ENCODE measurements at places on chromosomes 13 and 19.
A peak's percentile ranks its signal among the peaks of the same experiment; 100 is the strongest.

GRCh38 chr19:50706387-50706786, 13.2 kb downstream of the SHANK1 start:
- DNase-seq: no peak

GRCh38 chr13:90868321-90868920, 479.1 kb upstream of the MIR17HG start:
- peak; percentile 15 for DNase-seq

DNA sequence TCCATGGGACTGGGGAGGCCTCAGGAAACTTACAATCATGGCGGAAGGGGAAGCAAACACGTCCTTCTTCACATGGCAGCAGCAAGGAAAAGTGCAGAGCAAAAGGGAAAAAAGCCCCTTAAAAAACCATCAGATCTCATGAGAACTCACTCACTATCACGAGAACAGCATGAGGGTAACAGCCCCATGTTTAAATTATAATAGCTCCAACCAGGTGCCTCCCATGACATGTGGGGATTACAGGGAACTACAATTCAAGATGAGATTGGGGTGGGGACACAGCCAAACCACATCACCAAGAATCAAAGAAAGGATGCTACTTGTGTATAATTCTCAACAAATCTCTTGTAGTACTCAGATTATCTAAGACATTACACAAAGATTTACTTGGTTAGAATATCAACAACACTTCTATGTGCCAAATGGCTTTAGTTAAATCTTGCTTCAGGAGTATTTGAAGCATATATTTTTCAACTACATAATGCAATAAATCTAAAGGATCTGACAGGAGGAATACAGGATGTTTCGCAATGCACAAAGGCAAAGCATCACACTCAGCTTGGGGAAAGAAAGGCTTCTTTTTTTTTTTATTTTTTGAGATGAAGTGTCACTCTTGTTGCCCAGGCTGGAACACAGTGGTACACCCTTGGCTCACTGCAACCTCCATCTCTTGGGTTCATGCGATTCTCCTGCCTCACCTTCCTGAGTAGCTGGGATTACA, 180.0 kb downstream of the LHFPL6 start:
- peak; percentile 32 for DNase-seq

DNA sequence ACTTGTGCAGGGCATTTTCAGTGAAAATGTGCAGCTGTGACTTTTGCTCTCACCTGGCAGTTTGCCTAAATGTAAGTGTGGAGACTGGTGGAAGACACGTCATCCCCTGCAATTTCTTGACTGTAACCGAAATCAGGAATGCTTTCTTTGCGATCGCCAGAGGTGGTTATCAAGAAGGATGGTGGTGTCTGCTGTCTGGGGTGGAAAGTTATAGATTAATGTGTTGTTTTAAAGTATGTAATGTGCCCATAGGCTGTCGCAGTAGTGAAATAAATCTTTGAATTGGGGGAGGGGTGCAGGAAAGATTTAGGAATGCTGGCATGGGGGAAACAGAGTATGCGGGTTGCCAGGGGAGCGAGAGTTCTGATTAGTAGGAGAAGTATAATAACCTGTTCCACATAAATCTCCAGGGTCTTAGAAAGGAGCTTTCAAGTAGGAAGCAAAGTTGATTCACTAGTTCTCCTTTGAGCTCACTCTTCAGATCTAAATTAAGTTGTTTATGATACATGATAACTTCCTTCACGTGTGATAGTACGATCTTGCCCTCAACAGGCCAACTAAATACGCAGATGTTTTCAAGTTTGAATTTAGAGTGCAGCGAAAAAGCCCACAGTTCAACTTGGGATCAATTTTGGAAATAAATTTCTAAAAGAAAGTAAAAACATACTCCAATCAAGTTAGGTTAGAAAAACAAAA, 1520.0 kb upstream of the SLC10A2 start:
- DNase-seq: peak; percentile 80

- DNase-seq: no peak
Measured at GRCh38 chr13:71290963-71291841, 575.8 kb downstream of the DACH1 start.

DNA sequence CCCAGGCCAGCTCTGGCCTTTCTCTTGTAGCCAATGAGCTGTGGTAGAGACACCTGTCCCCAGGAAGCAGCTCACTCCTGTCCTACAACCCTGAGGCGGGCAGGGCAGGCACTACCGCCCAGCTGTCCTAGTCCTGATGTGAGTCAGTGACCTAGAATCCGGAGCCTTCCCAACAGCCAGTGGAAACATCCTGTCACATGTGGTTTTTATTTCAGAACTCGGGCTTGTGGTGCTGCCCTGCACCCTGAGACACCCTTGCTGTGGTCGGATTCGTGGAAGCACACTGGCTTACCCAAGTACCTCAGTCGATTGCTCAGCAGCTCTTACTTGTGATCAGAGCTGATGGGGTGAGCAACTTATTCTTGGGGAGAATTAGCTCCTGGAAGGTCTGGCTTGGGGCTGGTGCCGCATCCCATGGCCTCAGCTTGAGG, 83.6 kb upstream of the ARHGEF7 start:
- peak; percentile 80 for DNase-seq

DNA sequence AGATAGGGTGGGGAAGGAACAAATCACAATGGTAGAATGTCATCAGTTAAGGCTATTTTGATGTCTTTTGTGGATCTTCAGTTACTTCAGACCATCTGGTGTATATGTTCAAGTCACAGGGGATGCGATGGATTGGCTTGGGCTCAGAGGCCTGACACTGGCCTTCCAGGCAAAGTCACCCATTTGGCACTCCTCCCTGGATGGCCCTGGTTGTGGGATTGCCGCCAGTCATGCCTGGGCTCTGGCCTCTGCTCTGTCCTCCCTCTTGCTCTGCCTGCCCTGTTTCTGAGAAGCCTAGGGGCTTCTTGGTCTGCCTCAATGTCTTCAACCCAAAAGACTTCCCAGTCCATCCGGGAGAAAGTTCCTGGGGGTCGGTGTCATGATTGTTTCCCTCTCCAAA, 50.2 kb downstream of the ZNF146 start:
- no peak for DNase-seq

- no peak for DNase-seq
Measured at GRCh38 chr13:78185700-78186099, 267.1 kb upstream of the EDNRB start.

DNA sequence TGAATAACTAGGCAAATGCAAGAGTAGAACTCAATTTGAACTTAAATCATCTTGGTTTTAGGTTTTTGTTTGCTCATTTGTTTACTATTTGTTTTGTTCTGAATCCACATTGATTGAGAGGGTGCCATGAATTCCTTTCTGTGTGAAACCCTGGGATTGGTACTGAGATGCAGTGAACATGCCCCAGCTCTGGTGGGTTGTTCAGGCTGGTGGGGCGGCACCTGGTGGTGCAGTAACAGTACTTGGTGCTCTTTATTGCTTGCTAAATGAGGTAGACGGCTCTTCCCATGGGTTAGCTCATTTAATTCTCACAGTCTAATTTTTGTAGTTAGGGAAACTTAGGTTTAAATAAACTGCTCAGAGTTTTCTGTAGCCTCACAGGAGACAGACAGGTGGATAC, 48.4 kb downstream of the WASF3 start:
- DNase-seq: no peak

DNA sequence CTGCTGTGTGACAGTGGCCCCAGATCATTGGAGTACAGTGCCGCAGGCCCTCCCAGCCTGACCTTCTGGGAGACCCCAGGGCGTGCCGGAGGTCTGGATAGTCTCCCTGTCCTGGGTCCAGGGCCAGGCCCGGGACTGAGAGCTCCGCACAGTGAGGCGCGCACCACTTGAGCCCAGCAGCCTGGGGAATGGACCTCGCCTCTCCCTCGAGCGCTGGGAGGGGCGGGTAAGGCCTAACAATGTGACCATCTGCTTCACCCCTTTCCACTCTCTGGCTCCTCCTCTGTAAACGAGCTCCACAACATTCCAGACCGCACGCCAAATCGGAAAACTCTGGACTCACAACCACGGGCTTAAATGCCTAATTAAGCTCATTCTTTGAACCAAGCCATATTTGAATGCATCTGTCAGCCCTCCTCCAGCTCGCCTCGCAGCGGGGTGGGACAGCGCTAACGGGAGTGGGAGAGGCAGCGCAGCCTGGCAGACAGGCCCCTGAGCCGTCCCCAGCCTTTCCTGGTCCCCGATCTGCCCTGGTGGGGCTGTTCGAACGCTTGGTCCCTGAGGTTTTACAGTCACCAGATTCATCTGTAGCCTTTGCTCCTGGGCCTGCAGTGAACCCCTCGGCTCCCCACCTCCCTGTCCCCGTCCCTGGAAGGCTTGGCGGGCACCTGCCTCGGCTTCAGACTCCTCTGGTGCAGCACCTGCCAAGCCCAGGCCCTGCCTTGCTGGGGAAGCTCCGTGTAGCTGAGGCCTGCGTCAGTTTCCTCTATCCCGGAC, 120.7 kb upstream of the VSTM2B start:
- no peak for DNase-seq

DNA sequence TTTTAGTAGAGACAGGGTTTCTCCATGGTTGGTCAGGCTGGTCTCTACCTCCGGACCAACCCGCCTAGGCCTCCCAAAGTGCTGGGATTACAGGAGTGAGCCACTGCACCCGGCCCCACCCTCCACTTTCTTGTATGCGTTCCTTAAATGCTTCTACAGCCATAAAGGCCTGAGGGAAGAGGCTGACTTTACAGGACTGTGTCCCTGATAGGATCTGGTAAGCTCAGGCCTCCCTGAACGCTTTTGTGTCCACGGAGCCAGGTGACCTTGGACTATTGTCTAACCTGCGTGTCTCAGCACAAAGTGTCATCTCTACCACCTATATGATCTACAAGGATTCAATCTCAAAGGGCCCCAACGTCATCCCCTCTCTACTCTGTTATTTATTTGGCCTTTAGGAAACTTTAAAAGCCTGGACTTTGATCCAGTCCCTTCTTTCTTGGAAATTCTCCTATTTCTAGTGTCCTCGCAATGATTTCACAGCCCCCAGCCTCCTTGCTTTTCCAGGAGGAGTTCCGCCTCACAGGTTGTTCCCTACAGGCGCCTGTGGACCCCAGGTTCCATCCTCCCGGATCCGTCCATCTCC, 701 bp downstream of the ZNF552 start:
- DNase-seq: no peak

DNA sequence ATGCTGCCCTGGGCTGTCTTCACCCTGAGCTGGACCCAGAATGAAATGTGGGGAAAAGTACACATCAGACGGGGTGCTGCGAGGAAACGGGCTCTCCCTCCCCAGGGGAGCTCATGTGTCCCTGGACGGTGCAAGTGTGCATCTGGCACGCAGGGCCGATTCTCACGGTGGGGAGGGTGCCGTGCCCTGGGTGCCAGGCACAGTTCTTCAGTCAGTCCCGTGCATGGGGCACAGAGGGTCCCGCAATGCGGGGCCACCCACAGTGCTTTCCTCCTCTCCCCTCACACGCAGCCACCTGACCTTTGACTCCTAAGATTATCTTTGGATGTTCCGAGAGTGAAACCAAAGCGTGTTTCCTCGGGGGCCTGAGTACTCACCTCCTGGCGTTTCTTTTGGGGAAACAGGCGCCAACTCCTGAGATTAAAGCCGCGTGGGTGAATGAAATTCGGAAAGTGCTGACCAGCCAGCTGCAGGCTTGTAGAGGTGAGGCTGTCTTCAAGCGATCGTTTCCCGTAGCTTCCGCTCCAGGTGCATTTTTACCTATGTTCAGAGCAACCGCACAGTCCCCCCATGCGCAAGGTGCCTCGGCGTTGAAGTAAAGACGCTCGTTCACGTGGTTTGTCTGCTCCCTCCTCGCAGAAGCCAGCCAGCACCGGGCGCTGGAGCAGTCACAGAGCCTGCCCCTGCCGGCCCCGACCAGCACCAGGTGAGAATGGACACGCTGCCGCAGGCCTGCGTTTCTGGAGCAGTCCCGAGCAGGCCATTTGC, 17.5 kb upstream of the F7 start:
- no peak for DNase-seq

DNA sequence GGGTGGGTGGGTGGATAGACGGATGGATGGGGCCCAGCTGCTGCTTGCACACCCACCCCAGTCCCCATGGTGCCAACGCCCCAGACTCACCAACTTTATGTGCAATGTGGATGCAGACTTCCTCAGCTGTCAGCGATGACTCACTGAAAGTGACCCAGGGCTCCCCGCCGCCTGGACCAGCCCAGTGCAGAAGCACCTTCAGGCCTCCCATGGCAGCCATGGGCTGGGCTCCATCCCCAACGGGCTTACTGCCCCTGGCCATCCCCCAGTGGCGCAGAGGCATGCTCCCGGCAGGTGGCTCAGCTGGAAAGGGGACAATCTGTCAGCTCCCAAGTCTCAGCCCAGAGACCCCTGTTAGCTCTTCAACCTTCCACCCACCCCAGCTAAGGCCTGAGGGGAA, 2.2 kb downstream of the TYK2 start:
- no peak for DNase-seq

DNA sequence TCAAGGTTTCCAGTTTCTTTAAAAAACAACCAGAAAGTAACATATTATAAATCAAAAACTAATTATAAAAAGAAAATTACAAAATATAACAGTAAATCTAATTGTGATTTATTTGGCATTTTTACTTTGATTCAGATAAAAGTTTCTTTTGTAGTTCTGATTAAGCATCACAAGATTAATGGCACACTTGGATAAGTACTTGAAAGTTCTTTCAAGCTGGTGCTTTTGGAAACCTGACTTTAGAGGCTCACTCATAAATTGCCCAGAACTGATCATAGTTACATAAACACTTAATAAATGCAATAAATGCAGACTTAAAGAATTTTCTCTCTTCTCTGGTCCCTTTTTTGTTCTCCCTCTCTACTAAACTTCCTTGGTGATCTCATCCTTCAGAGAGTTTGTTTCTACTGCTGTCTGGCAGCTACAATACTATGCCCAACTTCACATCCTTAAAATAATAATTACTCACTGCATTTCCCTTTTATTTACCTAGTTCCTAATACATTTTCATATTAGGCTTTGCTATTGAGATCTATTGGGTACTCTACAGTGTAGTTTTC, 1417.0 kb downstream of the EFNB2 start:
- DNase-seq: no peak
